ENCODE measurements at places on chromosomes 3 and 15.

DNA sequence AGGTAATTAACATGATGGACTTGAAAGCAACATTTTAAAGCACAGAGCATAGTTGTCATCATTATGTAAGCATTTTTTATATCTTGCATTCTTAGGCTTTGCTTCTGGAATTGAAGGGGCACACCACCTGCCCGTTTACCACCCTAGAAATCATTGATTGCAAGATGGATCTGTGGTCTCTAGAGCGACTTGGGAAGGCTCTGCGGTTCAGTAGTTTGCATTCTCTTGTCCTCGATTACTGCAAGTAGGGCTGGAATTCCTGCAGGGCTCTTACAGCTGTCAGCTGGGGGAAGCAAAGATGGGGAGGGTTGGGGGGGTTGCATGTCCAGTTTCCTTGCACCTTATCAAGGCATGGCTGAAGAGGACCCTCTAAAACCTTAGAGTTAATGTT is 56.7 kb upstream of the RNF7 start:
- no peak for DNase-seq

GRCh38 chr3:129824926-129825541 is 68.5 kb downstream of the TMCC1 start:
- peak; percentile 34 for DNase-seq

- DNase-seq, result no peak
Observed at GRCh38 chr15:91535856-91536500, 317.5 kb upstream of the SLCO3A1 start.

DNA sequence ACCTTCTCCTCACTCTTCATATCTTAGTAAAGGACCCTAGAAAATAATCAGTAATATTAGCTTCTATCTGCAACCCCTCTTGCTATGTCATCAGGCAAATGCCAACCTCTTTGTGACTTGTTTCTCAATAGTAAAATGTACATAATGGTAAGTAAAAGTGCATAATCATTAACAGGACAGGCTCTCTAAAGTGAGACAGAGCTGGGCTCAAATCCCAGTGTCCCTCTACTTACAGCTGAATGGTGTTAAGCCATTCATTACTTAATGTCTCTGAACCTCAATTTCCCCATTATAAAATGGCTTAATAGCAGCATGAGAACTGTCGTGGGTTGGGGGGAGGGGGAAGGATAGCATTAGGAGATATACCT is 62.6 kb upstream of the ATP11B start:
- no peak for DNase-seq

- no peak for DNase-seq
Observed at GRCh38 chr15:42691308-42691707, 45.6 kb downstream of the CDAN1 start.

DNA sequence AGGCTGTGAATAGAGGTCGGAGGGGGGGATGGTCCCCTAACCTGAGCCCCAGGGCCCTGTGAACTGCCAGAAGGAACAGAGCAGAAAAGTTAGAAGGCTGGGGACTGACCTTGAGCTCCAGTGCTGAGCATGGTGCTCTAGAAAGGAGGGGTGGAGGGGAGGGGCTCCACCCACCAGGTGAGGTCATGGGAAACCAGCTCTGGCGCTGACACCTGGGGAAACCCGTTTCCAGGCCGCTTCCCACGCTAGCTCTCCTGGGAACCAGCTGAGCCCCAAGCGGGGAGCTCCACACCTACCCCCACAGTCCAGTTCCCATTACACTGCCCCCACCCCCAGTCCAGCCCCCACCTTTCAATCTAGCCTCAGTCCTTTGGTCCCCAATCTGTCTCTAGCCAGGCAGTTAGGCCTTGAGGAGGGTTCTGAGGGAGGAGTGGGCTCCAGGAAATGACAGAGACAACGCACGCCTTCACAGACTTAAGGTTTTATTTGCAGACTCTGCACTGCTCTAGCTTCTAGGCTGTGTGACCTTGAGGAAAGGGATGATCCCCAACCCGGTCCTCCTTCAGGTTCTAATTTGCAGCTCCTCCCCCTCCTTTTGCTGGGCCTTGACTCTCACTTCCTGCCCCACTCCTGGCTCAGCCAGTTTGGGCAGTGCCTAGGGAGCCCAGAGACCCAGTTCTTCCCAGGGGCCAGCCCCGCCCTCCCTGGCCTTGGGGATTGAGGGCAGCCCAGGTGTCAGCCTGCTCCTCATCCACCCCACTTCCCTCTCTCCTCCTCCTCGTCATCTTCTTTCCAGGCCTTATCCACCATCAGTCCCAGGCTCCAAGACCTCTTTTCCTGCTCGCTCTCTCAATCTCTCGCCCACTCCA is 2.1 kb downstream of the RHOV start:
- DNase-seq, result no peak

DNA sequence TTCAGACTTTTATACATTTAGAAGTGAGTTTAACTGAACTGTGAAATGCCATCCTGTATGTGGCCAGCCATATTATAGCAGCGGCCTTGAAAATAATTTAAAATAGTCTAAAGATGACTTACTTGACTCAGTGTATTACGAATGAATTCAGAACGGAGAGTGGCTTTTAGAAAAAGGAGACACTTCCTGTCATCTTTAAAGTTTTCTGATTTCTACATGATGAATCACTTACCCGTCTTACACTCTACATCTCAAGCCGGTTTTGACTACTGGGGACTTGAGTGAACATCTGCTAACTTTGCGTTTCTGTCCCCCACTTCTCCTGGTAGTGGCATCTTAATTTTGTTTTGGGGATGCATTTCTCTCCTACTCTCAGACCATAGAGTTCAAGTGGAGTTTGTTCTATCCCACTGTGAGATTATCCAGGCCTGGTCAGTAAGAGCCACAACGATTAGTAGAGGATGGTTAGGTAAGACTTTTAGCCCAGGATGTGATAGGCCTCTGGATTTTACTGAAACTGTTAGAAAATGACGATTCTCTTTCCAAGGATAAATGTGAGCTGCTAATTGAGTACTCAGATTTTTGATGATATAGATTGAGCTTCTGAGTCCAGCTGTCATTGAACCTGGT is 175.4 kb upstream of the CADPS start:
- DNase-seq, result no peak

DNA sequence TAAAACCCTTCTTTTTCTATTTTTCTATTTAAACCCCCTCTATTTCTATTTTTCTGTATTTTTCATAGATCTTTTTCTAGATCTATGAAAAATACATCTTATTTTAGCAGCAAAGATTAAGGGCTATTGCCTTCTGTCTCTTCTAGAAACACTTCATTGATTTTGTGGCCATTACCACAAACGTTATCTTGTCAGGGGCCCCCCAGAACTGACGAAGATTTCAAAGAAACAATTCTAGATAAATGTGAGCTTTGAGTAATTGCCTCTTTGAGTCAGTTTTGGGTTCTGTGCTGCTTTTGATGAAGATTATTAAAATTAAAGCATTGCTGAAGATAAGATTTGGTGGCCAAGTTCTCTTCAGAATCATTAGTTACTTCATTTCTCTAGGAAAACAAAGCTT is 279.6 kb upstream of the PEX5L start:
- DNase-seq, result no peak

GRCh38 chr15:71800835-71801745 is 9.3 kb upstream of the NR2E3 start:
- peak; percentile 11 for DNase-seq
